ENCODE measurements at places on chromosomes 1 and 21.

DNA sequence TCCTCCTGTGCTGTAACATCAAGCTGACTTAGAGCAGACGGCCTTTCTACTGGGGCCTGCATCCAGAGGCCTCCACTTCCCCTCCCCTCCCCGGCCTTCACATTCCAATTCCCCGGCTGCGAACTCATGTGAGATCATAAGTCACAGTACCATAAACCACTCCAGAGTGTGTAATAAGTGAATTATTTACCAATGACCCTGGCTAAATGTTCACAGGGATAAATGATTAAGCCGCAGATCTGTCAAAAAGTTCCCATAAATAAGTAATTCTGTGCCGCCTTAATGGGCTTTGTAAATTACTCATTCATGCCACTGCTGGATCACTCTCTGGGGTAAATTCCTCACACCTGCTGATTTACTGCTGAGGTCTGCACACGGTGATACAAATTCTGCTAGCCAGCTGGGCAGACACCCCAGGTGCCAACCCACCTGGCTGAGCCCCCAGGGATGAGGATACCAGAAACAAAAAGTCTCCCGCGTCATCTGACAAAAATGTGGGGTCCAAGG is 27.4 kb upstream of the KIRREL1 start:
- H3K4me3 ChIP-seq, result no peak overlapping the region
- no peaks in the 10 kb centered on the region for H3K4me1 ChIP-seq
- H3K36me3 ChIP-seq, result no peaks in the 10 kb centered on the region
- no peak for DNase-seq

DNA sequence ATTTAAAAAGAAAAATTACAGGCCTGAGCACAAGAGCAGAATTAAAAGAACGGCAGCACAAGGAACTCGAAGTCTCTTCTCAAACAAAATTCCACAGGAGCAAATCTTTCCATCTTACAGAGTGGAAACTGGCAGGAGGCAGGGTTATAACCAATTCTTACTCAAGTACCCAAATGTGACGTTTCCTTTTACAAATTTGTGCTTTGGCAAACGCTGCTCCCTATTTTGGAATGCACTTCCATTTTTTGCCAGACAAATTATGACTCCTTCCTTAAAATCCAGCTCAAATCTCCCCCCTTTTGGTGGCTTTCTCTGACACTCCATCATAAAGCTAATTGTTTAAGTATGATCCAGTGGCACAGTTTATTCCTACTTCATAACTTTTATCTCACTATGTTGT is 7.8 kb downstream of the ERI3 start:
- DNase-seq, result no peak
- H3K36me3 ChIP-seq, result no peaks in the 10 kb centered on the region
- no peaks in the 10 kb centered on the region for H3K27me3 ChIP-seq
- H3K4me1 ChIP-seq, result no peaks in the 10 kb centered on the region
- H3K4me3 ChIP-seq, result no peak overlapping the region

DNA sequence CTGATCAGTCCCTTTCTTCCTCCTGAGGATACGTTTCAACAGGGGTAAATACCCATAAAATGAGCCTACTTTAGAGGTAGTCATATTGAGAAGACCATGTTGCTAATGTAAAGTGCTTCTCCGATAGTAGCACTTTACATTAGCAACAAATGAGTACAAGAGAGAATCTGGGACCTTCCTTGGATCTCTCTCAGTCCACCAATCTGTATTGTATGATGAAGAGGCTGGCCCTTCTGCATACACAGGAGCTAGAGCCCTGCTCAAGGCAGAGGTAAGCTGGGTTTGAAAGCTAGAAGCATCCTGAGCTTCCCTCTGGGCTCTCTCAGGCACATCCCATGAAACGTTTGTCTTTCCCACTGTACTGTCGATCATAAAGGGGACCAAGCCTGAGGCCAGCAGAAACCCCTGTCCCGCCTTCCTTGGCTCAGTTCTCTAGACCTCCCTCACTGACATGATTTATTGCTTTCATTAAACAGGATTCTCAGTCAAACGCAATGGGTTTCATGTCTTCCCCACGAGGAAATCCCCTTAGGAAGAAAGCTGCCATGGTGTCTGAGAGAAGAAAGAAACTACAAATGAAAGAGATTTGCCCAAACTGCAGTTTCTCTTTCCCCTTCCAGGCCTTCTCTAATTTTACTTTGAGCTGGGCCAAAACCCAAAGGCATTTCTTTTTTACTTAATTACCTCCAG is 62.8 kb upstream of the BCAR3 start:
- H3K36me3 ChIP-seq, result no peaks in the 10 kb centered on the region
- H3K27ac ChIP-seq, result no peak overlapping the region
- DNase-seq, result no peak
- H3K4me1 ChIP-seq, result no peaks in the 10 kb centered on the region

DNA sequence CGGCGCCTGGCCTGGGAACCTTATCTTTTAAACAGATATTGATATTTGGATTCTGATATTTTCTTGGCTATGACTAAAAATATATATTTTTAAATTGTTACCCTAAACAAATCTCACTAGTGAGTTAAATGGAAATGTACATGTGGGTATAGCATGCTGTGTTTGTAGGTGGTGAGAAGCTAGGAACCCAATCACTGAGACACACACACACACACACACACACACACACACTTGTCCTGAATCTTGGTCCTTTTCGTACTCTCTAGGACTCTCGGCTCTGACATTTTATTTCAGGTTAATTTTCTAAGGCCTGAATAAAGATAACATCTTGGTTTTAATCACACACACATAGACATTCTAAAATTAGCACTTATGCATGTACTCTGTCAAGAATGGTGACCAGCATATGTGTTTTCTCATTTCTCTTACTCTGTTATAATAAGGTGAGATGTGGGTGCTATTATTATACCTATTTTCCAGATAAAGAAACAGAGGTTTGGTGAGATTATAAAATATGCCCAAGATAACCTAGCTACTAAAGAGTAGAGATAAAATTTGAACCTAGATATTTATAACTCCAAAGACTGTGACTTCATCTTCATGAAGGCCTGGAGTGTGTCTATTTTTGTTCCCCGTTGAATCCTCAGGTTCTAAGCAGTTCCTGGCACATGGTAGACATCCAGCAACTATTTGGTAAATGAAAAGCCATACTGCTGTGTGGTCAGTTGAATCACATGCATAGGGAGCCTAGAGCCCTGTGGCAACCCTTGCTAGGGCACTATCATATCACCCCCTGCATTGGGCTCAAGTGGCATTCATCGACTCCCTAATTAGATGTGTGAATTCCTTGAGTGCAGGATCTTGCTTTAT is 85.0 kb upstream of the RAB3GAP2 start:
- DNase-seq, result no peak
- H3K4me3 ChIP-seq, result no peak overlapping the region
- no peaks in the 10 kb centered on the region for H3K27me3 ChIP-seq
- no peaks in the 10 kb centered on the region for H3K4me1 ChIP-seq
- H3K27ac ChIP-seq, result no peak overlapping the region
- no peaks in the 10 kb centered on the region for H3K36me3 ChIP-seq

- peaks cover 10% of the 10 kb centered on the region for H3K4me1 ChIP-seq
- H3K27me3 ChIP-seq, result no peaks in the 10 kb centered on the region
- no peak overlapping the region for H3K4me3 ChIP-seq
- H3K27ac ChIP-seq, result peak overlapping the region; percentile 26
Observed at GRCh38 chr1:173122958-173123852, 72.5 kb upstream of the TNFSF18 start.

DNA sequence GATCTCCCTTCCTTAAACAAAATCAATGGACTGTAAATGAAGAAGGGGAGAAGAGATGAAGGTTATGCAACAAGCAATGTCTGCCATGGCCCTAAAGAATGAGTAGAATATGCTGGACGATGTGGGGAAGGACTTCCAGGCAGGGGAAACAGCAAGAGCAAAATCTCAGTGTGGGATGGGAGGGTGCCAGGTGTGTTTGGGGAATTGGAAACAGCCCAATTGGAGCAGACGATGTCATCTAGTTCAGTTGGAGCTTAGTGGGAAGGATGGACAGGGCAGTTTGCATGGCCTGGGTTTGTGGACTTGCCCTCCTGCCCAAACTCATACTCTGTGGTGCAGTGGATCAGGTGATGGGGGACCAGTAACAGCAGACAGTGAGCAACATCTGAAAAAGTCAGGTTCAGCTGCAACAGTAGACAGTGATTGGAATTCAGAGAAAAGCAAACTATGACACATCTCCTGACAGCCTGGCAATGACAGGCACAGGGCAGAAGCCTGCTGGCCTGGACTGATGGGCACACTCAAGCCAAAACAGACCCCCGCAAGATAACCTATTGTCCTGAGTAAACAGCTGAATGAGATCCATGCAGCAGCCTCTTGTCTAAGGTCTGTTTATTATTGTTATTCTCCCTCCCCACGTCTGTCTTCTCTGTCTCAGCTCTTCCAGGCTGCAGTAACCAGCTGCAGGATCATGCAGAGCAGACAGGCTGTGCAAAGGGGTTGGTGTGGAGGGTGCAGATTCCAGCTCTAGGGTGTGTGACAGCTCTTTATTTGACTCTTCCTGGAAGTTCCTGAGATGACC is 50.5 kb upstream of the PRELP start:
- no peak overlapping the region for H3K27ac ChIP-seq
- H3K4me1 ChIP-seq, result peaks cover 6% of the 10 kb centered on the region
- DNase-seq, result no peak
- no peaks in the 10 kb centered on the region for H3K27me3 ChIP-seq

GRCh38 chr1:114003431-114003830 is 24.2 kb downstream of the OLFML3 start:
- H3K27me3 ChIP-seq, result no peaks in the 10 kb centered on the region
- no peak overlapping the region for H3K4me3 ChIP-seq
- no peak for DNase-seq
- H3K27ac ChIP-seq, result no peak overlapping the region
- peaks cover 10% of the 10 kb centered on the region for H3K4me1 ChIP-seq
- no peaks in the 10 kb centered on the region for H3K36me3 ChIP-seq

GRCh38 chr1:184822267-184822666 is 67.6 kb upstream of the EDEM3 start:
- peaks cover 2% of the 10 kb centered on the region for H3K36me3 ChIP-seq
- peaks cover 3% of the 10 kb centered on the region for H3K4me1 ChIP-seq
- DNase-seq, result no peak

DNA sequence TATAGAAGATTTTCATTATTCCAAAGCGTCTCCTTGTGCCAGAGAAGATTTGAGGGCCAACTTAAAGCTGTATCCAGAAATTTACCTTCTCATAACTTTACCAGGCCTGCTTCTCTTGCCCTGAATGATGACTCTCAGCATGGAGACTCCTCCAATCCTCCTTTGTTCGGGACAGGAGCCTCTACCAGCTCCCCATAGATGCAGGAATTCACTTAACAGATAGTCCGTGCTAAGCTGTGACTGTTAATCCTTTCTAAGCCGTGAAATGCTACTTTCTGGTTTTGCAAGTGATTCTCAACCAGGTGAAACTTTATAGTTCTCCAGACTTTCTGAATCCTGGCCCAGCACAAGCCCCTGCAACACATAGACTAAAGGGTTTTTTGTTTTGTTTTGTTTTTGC is 31.8 kb upstream of the KCND3 start:
- H3K27me3 ChIP-seq, result no peaks in the 10 kb centered on the region
- no peak overlapping the region for H3K27ac ChIP-seq
- no peaks in the 10 kb centered on the region for H3K36me3 ChIP-seq
- no peak for DNase-seq
- H3K4me1 ChIP-seq, result no peaks in the 10 kb centered on the region
- no peak overlapping the region for H3K4me3 ChIP-seq

GRCh38 chr1:106492880-106493279 is 563.6 kb upstream of the PRMT6 start:
- H3K36me3 ChIP-seq, result no peaks in the 10 kb centered on the region
- no peak overlapping the region for H3K4me3 ChIP-seq
- no peak for DNase-seq
- H3K27ac ChIP-seq, result no peak overlapping the region

- H3K36me3 ChIP-seq, result no peaks in the 10 kb centered on the region
- no peak overlapping the region for H3K4me3 ChIP-seq
- no peak for DNase-seq
Observed at GRCh38 chr21:36729310-36729970, 30.5 kb downstream of the SIM2 start.

DNA sequence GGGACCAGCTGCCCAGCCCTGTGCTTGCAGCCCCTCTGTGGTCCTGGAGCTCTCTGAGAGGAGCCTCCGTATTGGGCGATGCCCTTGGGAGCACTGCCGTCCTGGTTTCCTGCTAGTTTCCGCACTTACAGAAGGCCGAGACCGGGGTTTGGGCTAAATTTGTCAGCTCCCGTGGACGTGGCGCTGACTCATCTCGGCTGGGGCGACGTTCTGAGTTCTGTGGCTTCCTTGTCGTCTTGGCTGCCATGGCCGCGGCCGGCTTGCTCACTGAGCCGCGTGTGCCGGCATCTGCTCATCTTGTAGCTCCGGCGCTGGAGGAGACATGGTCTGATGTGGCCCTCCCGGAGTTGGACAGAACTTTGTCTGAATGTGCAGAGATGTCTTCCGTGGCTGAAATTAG is 64.9 kb downstream of the PCNT start:
- H3K4me3 ChIP-seq, result no peak overlapping the region
- no peak overlapping the region for H3K27ac ChIP-seq
- no peaks in the 10 kb centered on the region for H3K27me3 ChIP-seq

GRCh38 chr1:203926025-203926540 is 64.7 kb downstream of the SNRPE start:
- DNase-seq, result peak; percentile 74
- no peak overlapping the region for H3K4me3 ChIP-seq
- H3K4me1 ChIP-seq, result peaks cover 5% of the 10 kb centered on the region
- H3K36me3 ChIP-seq, result no peaks in the 10 kb centered on the region

DNA sequence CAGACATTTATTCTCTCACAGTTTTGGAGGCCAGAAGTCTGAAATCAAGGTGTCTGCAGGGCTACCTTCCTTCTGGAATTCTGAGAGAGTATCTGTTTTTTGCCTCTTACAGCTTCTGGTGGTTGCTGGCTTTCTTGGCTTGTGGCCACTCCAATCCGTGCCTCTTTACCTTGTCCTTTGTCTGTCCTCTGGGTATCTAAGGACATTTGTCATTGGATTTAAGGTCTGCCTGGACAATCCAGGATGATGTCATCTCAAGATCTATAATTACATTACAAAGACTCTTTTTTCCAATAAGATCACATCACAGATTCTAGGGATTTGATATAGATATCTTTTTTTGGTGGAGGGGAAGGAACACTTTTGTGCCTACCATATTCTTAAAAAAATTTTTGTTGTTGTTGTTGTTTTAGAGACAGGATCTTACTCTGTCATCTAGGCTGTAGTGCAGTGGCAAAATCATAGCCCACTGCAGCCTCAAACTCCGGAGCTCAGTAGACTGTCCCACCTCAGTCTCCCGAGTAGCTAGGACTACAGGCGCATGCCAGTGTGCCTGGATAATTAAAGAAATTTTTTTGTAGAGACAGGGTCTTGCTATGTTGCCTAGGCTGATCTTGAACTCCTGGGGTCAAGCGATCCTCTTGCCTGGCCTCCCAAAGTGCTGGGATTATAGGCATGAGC is 61.9 kb downstream of the XPR1 start:
- no peaks in the 10 kb centered on the region for H3K4me1 ChIP-seq
- no peak overlapping the region for H3K4me3 ChIP-seq
- no peaks in the 10 kb centered on the region for H3K27me3 ChIP-seq
- no peak overlapping the region for H3K27ac ChIP-seq

GRCh38 chr1:49050041-49050440 is 273.4 kb upstream of the BEND5 start:
- H3K27me3 ChIP-seq, result no peaks in the 10 kb centered on the region
- no peaks in the 10 kb centered on the region for H3K36me3 ChIP-seq
- H3K27ac ChIP-seq, result no peak overlapping the region
- H3K4me3 ChIP-seq, result no peak overlapping the region
